ENCODE measurements at places on chromosomes 4 and X.

DNA sequence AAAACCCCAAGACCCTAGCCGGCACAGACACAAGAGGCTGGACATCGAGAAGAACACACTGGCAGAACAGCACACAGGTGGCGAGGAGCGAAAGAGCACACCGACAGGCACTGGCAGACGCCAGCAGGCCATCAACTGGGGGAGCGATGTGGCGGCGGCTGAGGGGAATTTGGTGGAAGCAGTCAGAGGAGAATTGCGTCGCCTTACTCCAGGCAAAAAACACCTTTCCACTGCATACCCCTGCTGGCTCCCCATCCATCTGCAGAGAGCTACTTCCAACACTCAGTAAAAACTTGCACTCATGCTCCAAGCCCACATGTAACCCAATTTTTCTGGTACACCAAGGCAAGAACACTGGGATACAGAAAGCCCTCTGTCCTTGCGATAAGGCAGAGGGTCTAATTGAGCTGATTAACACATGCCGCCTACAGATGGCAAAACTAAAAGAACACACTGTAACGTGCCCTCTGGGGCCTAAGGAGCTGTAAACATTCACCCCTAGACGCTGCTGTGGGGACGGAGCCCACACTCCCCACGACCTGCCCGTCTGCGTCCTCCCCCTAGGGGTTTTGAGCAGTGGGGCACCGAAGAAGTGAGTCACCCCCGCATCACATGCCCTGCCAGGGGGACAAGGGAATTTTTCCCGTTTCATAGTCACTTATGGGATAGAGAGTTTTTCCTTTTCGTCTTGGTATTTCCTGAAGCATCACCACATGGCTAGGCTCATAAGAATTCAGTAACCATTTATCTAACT is 262.3 kb downstream of the KCTD8 start:
- no peak overlapping the region for H3K4me3 ChIP-seq
- no peaks in the 10 kb centered on the region for H3K4me1 ChIP-seq
- no peak overlapping the region for H3K27ac ChIP-seq
- H3K27me3 ChIP-seq, result no peaks in the 10 kb centered on the region

GRCh38 chr4:56790691-56791091 is 30.8 kb downstream of the SPINK2 start:
- peaks cover 4% of the 10 kb centered on the region for H3K27me3 ChIP-seq
- H3K36me3 ChIP-seq, result no peaks in the 10 kb centered on the region
- no peak for DNase-seq
- H3K4me3 ChIP-seq, result no peak overlapping the region

DNA sequence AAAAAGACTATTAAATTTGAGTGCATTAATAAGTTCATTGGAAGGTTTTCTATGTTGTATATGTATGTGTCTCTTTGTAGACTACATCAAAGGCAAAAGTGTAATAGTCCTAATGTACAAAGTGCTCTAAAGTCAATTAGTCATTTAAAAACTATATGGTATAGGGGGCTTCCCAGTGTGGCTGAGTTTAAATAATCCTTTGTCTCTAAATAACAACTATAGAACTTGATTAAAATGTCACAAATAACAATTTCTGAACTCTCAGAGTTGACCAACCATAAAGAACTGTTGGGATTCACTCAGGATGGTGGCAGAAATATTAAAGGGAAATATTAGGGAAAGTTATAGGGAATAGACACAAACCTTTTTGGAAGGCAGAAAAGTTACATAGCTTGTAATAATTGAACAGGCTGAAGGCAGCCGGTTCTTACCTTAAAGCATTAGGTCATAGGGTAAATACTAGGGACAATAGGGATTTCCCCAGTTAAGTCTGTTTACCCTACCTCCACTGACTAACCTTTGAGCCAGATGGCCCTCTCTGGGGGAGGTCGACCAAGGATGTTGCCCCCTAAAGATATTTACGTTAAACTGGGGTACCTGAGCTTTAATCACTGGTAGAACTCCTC is 1054.2 kb downstream of the ARAP2 start:
- no peaks in the 10 kb centered on the region for H3K36me3 ChIP-seq
- H3K4me1 ChIP-seq, result no peaks in the 10 kb centered on the region
- H3K27ac ChIP-seq, result no peak overlapping the region
- no peaks in the 10 kb centered on the region for H3K27me3 ChIP-seq

GRCh38 chr4:165743422-165743821 is 129.6 kb upstream of the TLL1 start:
- no peak overlapping the region for H3K27ac ChIP-seq
- no peaks in the 10 kb centered on the region for H3K27me3 ChIP-seq
- H3K4me3 ChIP-seq, result no peak overlapping the region
- H3K36me3 ChIP-seq, result no peaks in the 10 kb centered on the region

GRCh38 chr4:76272999-76273398 is 21.5 kb downstream of the FAM47E start:
- DNase-seq, result no peak
- H3K27ac ChIP-seq, result no peak overlapping the region
- no peaks in the 10 kb centered on the region for H3K36me3 ChIP-seq
- peaks cover 2% of the 10 kb centered on the region for H3K4me1 ChIP-seq
- H3K4me3 ChIP-seq, result no peak overlapping the region
- H3K27me3 ChIP-seq, result peaks cover 18% of the 10 kb centered on the region

DNA sequence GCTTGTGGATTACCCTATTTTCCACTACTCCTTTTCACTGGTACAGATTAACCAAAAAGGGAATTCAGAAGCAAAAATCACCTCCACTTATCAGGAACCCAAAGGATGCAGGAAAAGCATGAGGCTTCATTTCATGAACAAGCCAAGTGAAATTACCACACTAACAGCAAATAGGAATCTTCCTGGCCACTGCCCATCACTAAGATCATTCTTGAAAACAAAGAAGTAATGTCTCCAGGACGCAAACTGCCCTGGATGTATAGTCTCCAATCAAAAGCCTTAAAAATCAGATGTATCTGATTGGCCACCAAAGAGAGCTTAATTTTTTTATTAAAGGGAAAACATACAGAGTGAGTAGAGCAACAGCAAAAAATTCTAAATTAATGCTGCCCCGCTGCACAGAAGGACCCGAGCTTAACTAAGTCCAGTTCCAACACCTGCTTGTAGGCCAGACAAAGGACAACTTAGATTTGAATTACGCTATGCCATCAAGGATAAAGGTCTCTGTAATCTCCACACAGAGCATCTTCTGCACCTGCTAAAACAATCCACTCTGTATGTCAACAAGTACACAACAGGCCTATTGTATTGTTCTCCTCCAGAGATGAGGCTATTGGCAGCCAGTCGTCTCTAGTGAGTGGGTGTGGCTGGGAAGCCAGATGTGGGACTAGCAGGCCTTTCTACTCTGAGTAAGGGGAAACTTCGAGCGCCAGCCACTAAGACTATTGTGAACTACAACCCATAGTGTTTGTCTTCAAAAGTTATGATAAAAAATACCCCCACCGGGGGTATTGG is 12.4 kb downstream of the ZDHHC9 start:
- H3K27ac ChIP-seq, result no peak overlapping the region
- H3K4me3 ChIP-seq, result no peak overlapping the region
- H3K4me1 ChIP-seq, result peaks cover under 1% of the 10 kb centered on the region
- DNase-seq, result no peak
- H3K36me3 ChIP-seq, result no peaks in the 10 kb centered on the region

- no peak for DNase-seq
- H3K36me3 ChIP-seq, result no peaks in the 10 kb centered on the region
- H3K4me3 ChIP-seq, result peak overlapping the region; percentile 25
- peaks cover 8% of the 10 kb centered on the region for H3K27me3 ChIP-seq
Observed at GRCh38 chrX:10176121-10177003, 19.6 kb downstream of the CLCN4 start.

DNA sequence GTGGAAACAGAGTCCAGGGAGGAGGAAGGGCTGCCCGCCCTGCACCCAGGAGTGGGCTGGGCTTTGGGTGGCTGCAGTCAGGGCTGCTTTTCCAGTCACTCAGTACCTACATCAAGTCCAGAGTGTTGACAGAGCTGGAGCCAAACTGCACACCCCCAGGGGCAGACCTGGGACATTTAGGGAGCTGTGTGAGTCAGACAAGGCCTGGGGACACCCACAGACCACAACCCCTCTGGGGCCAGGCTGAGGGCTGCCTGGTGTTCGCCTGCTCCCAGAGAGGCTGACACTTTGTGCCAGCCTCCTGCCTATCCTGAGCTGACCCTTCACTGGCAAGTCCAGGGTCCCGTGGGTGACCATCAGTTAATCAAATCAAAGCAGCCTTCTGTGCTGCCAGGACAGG is 240.0 kb downstream of the BCOR start:
- H3K27me3 ChIP-seq, result no peaks in the 10 kb centered on the region
- H3K4me1 ChIP-seq, result peaks cover 42% of the 10 kb centered on the region
- no peak overlapping the region for H3K27ac ChIP-seq
- H3K36me3 ChIP-seq, result no peaks in the 10 kb centered on the region
- peak; percentile 36 for DNase-seq

GRCh38 chr4:90536408-90536807 is 409.2 kb downstream of the CCSER1 start:
- H3K27ac ChIP-seq, result no peak overlapping the region
- no peaks in the 10 kb centered on the region for H3K36me3 ChIP-seq
- no peak overlapping the region for H3K4me3 ChIP-seq

- no peaks in the 10 kb centered on the region for H3K36me3 ChIP-seq
- H3K4me3 ChIP-seq, result no peak overlapping the region
- no peak overlapping the region for H3K27ac ChIP-seq
- DNase-seq, result no peak
- H3K27me3 ChIP-seq, result no peaks in the 10 kb centered on the region
Observed at GRCh38 chr4:28976369-28976768, 1743.8 kb upstream of the PCDH7 start.

GRCh38 chrX:150324035-150324728 is 38.9 kb upstream of the MAMLD1 start:
- peaks cover 7% of the 10 kb centered on the region for H3K27me3 ChIP-seq
- H3K4me1 ChIP-seq, result peaks cover 4% of the 10 kb centered on the region
- no peak for DNase-seq
- H3K4me3 ChIP-seq, result no peak overlapping the region
- H3K36me3 ChIP-seq, result no peaks in the 10 kb centered on the region

GRCh38 chrX:99051639-99052038 is 1358.4 kb downstream of the PCDH19 start:
- no peak for DNase-seq
- no peaks in the 10 kb centered on the region for H3K4me1 ChIP-seq
- no peak overlapping the region for H3K27ac ChIP-seq
- H3K27me3 ChIP-seq, result no peaks in the 10 kb centered on the region
- no peak overlapping the region for H3K4me3 ChIP-seq

GRCh38 chrX:17706676-17707075 is 30.6 kb upstream of the SCML1 start:
- no peak for DNase-seq
- H3K36me3 ChIP-seq, result no peaks in the 10 kb centered on the region
- no peaks in the 10 kb centered on the region for H3K4me1 ChIP-seq
- no peak overlapping the region for H3K27ac ChIP-seq
